ENCODE measurements at places on chromosomes 5 and 9.

- peak; percentile 43 for DNase-seq
Observed at GRCh38 chr5:7856855-7857254, 5.9 kb upstream of the CFAP90 start.

DNA sequence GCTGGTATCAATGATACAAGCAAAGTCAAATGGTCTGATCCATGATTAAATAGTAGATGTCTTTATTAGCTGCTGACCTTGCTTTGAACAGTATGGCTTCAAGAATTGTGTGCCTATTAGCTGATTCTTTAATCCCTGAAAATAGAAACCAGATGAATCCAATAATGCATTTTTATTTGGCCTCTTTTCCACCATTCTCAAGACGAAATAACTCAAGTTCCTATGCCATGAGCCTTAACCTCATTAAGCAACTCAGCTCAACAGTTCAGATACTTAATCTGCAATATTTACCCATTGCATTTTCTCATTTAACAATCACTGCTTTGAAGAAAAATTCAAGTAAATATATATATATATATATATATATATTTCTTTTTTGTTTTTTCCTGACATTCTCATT is 588.6 kb upstream of the MEF2C start:
- DNase-seq, result no peak

DNA sequence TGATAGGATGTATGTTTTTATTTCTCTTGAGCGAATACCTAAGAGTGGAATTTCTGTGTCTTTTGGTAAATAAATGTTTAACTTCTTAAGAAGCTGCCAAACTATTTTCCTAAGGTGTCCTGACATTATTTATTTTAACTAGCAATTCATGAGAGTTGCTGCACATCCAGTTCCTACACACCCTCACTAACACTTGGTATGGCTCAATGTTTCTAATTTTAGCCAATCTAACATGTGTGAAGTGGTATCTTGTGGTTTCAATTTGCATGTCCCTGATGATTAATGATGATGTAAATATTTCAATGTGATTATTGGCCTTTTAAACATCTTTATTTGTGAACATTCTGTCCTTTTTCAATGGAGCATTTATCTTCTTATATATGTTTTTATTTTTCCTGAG is 2095.5 kb upstream of the C9orf72 start:
- no peak for DNase-seq

DNA sequence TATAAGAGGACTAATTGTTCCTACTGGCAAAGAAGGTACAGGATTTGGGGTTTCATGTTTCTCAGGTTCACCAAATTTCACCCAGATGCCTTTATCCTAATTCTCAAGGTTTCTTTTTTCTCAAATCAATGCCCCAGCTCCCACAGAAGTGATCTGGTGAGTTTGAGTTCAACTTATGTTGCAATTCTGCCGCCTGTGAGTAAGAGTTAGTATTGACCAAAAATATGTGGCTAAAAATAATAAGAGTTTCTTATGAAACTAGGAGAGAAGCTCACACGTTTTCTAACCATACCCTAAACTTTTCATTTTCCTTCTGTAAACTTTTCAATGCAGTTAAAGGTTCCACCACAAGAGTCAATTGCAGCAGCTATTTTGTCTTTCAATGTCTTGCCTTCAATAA is 15.1 kb downstream of the SLCO6A1 start:
- peak; percentile 4 for DNase-seq

GRCh38 chr5:113776832-113777525 is 263.5 kb downstream of the YTHDC2 start:
- peak; percentile 29 for DNase-seq

- DNase-seq, result no peak
Observed at GRCh38 chr5:153765987-153766386, 272.7 kb downstream of the FAM114A2 start.

GRCh38 chr5:66708368-66708767 is 112.2 kb downstream of the MAST4 start:
- DNase-seq, result no peak

GRCh38 chr5:62547945-62548630 is 30.5 kb upstream of the LRRC70 start:
- DNase-seq, result peak; percentile 7

DNA sequence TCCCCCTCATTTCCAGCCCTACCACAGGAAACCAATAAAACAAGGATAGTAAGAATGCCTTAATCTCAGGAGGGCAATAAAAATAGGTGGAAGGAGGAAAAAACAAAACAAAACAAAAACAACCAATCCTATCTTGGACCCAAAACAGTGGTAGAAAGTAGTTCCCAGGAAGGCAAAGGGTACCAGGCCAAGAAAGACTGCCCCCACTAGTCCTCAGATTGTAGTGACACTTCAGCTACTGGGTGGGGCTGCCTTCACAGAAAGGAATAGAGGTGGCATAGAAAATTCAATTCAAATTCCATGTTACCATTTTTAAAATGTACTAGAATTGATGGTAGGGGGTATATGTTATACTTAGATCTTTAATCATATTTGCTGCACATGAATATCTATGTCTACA is 59.3 kb downstream of the DPYSL3 start:
- DNase-seq, result no peak

GRCh38 chr5:143065996-143066522 is 295.9 kb downstream of the ARHGAP26 start:
- DNase-seq, result no peak

- no peak for DNase-seq
Observed at GRCh38 chr5:129978270-129978669, 74.0 kb downstream of the CHSY3 start.

GRCh38 chr5:97778451-97778850 is 595.4 kb upstream of the RIOK2 start:
- peak; percentile 72 for DNase-seq

- no peak for DNase-seq
Observed at GRCh38 chr5:83503662-83504061, 32.1 kb downstream of the VCAN start.

- no peak for DNase-seq
Observed at GRCh38 chr5:16577677-16578076, 39.1 kb downstream of the RETREG1 start.

DNA sequence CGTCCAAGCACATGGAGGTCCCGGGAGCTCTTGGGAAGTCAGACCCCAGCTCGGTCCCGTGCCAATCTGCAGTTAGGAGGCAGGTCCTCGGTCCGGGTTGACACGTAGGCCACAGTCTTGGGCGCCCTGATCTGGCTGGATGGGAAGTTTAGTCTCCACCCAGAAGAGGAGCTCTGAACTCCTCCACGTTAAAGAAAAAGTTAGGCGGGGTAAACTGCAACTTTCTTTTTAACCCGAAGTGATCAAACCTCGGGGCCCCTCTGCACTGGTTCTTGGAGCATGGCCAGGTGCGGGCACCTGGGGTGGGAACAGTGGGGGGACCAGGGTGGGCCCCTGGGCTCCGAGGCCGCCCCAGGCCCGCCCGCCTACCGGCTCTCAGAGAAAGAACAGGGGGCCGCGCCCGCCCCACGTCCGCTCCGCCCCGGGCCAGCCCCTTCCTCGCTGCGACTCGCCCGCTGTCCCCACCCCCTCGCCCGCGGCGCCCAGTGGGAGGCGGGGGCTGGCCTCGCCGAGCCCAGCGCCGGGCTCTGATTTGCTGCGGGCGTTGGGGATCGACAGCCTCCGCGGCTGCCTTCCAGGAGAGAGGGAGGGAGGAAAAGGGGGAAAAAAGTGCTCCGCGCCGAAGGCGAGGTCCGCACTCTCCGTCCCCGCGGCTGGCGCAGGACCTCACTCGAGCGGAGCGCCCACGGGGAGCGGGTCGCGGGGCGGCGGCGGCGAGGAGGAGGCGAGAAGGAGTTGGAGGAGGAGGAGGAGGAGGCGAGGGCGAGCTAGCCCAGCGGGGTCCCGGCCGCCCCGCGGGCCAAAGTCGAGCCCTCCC is at the start of gene COL5A1:
Gene COL5A1, plus strand, starts transcription at position 631 of the 817 bp plus-strand sequence. CDS start 385 bp downstream, outside the sequence.
- peak; percentile 96 for DNase-seq

- no peak for DNase-seq
Observed at GRCh38 chr5:53597894-53598293, 37.5 kb downstream of the NDUFS4 start.

GRCh38 chr5:30392897-30393296 is 800.6 kb upstream of the CDH6 start:
- DNase-seq, result no peak

DNA sequence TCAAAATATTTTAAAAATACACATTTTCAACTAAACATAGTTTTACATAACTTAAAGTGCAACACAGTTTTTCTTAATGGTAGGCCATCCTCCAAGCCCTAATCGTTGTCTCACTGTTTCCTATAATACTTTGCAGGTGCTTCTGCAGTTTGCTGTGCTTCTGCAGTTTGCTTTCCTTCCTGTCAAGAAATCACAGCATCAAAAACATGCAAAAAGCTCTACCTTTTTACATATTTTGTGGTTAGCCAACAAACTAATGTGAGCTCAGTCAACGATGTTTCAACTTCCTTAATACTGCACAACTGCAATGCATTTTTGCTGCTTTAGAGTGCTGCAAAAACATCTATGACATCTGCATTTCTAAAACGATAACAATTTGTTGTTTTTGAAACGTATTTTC is 25.2 kb downstream of the EMB start:
- no peak for DNase-seq

DNA sequence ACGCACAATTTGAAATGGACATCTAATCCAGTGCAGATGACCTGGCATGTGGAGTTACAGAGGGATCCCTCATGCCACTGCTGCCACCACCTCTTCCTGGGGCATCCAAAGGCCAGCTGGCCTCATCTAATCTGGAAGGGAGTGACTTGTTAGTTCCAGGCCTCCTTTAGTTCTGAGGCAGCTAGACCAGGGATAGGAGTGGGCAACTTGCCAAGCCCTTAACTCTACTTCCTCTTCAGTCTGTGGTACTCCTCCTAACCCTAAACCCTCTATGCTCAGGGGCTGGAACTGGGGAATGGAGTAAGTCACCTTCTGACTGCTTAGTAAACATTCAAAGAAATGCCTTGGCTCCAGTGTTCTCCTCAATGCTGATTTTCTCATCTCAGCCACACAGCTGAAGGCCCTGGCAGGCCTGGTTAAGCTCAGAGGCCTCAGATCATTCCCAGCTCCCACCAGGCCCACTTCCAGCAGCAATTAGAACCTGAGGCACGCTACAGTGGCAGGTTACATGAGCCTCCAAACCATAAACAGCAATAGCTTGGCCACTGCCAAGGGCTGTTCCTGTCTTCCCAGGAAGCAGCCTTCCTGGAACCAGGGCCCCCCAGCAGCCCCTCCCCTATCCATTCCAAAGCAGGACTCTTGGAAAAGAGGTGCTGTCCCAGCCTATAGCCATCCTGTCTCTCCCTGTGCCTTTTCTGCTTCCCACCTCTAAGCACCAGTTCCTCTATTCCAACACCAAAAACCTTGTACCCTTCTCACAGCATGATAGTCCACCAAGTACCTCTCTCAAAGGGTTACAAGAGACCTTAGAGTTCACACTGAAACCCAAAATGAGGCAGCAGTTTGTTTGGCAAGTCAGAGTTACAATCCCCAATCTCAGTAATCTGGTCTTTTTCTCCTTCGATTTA is 2.0 kb downstream of the EIF4EBP3 start:
- peak; percentile 50 for DNase-seq

DNA sequence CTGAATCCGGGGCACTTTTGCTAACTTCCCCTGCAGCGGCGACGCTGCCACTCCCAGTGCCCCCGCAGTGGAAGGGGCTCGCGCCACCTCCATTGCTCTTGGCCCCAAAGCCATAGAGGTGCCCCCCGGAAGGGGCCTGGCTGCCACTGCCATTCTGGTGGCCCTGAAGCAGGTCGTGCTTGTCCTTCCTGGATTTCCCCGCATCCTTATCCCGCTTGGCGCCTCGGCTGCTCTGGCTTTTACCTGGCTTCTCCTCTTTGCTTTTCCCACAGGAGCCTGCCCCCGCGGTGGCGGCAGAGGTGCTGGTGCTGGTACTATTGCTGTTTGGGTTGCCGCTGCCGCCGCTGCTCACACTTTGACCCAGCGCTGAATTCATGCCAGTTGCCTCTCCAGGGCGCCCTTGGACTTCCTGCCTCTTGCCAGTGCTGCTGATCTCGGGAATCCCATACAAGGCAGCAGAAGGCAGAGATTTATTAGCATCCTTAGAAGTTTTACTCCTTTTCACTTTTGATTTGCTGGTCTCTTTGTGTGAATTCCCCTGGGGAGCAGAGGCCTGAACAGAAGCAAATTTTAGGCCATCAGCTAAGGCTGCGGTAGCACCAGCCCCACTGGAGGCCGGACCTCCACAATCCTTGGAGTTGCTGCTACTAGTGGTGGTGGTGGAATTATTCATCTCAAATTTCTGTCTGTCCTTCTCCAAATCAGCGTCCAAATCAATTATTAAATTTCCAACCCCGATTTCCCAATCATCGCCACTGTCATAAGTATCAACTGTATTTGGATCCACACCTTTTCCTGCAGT is 2.1 kb downstream of the ZNF608 start:
- DNase-seq, result no peak

- DNase-seq, result peak; percentile 88
Observed at GRCh38 chr5:17087035-17087434, 130.4 kb upstream of the BASP1 start.

- DNase-seq, result peak; percentile 75
Observed at GRCh38 chr5:136620016-136620419, 254.7 kb upstream of the TRPC7 start.

DNA sequence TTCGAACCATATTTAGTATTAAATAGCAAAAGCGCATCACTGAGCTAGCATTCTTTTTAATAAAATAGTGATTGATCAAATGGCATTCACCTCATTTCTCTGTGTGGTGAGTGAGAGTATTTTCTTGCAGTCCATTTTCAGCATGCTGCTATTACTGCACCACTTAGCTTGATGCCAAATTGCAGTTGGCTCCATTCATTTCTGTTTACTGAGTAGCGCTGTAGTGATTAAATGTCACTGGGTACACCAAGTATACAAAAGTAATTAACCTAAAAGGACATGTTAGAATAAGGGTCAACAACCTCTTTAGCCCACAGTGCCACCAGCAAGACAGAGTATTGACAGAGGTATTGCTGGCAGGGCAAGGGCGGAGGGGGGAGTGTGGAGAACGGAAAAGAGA is 122.0 kb downstream of the TLE4 start:
- DNase-seq, result no peak

DNA sequence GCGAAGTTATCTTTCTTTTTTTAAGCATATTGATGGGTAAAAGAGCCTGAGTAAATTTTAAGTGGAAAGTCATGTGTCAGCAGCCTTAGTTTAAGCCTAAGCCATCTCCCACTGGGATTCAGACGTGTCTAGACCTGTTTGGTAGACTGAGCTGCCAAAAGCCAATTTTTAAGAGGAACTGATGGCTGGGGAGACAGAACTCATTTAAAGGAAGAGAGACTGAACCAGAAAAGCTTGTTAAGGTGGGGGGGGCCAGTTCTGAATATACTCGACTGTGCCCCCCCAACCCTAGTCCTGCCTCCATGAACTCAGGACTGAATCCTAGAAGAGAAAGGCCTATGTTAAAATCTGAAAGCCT is 58.3 kb upstream of the PLPP1 start:
- DNase-seq, result no peak

- no peak for DNase-seq
Observed at GRCh38 chr5:116135344-116135743, 50.5 kb downstream of the COMMD10 start.

DNA sequence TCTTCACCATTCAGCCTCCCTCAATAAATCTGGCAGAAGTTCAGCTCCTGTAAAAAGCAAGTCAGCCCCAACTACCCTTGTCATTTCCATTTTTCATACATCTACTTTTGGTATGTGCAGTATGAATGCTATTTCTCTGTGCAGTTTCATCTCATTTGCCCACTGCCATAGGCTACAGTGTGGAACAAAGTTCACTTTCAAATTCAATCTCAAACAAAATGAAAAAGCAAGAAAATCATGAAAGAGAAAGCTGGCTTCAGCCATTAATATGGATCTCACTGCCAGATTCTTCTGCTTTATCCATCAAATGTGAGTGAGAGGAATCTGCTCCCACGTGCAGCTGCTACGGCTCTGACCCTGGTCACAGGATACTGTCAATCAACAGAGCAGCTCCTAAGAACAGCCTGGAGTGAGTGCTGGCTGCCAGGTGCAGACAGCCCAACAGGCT is 494.2 kb downstream of the ZNF608 start:
- DNase-seq, result no peak

- DNase-seq, result no peak
Observed at GRCh38 chr5:17802256-17802655, 168.0 kb downstream of the TAF11L14 start.
